Mucosa of descending colon (tissue), 3 donors: ENCODE measurements at places on chromosomes 12 and 14.

DNA sequence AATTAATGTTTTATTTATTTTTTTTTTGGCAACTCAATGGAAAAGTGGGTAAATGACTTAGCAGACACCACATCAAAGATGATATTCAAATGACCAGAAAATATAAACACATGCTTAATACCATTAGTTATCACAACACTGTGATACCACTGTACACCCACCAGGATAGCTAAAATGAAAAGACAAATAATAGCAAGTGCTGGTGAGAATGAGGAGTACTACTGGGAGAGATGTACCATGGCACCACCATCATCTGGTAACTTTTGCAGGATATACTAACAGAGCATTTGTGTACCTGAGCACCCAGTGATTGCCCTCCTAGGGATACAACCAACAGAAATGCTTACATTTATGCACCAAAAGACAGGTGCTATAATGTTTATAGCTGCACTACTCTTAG, 21.9 kb downstream of the TRIM9 start:
- no peak for DNase-seq

- DNase-seq = no peak
Measured at GRCh38 chr14:80754696-80755095, 186.8 kb downstream of the CEP128 start.

GRCh38 chr12:29640589-29641345, 143.0 kb downstream of the TMTC1 start:
- DNase-seq = no peak

- peak; percentile 67 for DNase-seq
Measured at GRCh38 chr14:68306934-68307789, 485.7 kb downstream of the ZFP36L1 start.

GRCh38 chr12:94561943-94562411, 88.4 kb downstream of the TMCC3 start:
- DNase-seq = peak; percentile 58

DNA sequence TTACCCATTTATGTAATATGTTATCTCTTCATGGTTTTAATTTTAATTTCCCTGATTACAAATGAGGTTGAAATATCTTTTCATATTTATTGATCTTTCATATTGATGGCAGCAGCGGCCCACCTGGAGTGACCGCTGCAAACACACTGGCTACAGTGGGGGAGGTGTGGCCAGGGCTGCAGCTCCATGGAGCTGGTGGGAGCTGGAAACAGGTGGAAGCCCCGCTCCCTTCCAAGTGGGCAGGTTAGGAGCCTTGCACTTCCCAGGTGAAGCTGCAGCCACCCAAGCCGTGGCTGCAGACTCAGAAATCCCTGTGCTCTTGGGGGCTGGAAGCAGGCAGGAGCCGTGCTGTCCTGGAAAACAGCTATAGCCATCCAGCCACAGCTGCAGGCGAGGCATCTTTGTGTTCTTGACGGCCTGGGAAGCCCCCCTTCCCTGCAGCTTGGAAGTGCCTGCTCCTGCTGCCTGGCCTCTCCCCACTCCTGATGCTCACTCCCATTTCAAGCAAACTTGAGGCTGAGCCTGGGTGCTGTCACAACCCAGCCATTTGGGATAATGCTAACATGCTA, 201.1 kb downstream of the TMEM117 start:
- no peak for DNase-seq

DNA sequence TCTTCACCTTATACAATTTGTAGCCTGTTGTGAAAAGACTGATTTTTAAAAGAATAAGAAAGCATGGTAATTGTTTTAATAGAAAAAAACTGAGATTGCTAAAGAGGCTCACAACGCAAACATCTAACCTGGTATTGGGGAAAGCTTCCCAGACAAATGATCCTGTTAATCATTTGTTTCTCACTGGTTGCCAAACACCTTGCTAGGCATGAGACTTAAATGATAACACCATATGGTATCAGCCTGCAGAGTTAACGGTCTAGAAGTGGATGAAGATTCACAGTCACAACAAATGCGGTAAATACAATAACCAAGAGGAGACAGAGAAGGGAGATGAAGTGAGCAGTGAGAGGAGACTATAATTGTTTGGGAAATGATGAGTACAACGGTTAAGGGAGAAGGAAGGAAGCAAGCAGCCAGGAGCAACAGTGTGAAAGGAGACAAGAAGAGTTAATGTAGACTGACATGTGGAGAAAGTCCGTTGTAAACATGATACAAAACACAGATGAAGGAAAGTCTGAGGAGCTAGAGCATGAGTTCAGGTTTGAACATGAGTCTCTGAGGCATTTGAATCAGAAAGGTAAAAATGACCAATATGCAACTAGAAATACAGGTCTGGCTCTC, 19.8 kb downstream of the GXYLT1 start:
- DNase-seq = no peak

GRCh38 chr14:61589691-61590581, 105.4 kb upstream of the HIF1A start:
- no peak for DNase-seq

- no peak for DNase-seq
Measured at GRCh38 chr12:72323881-72324280, 51.7 kb downstream of the TRHDE start.
